ENCODE measurements at places on chromosomes 16 and 17.

GRCh38 chr17:43667947-43668348 is 6.2 kb upstream of the MEOX1 start:
- no peak for DNase-seq

- peak; percentile 61 for DNase-seq
Observed at GRCh38 chr17:48510761-48511604, 19.8 kb downstream of the HOXB1 start.

- DNase-seq, result no peak
Observed at GRCh38 chr17:28720247-28720996, 637 bp downstream of the RPL23A start.

GRCh38 chr17:62737513-62737912 is 70.6 kb downstream of the MARCHF10 start:
- DNase-seq, result no peak

DNA sequence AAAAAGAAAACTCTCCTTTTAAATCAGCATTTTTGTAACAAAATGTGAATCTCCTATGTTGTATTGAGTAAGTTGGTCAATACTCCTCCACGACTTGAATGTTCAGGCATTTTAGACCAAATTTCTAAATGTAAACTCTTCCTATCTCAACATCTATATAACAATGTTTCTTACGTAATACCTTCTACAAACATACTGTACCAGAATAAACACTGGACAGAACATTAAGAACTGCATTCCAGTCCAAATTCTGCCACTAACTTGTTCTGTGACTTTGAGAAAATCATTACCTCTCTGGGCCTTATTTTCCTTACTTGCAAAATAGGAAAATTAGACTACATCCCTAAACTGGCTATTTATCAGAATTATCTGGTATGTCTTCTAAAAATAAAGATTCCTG is 40.1 kb downstream of the AKAP10 start:
- no peak for DNase-seq

DNA sequence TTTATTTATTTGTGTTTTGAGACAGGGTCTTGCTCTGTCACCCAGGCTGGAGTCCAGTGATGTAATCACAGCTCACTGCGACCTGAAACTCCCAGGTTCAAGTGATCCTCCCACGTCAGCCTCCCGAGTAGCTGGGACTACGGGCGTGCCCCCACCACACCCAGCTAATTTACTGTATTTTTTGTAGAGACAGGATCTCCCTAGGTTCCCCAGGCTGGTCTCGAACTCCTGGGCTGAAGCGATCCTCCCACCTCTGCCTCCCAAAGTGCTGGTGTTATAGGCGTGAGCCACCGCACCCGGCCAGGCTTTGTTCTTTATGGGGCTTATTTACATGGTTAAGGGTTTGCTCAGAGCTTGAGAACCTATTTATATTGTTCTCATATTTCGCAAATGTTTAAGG is 5.8 kb upstream of the MEIOB start:
- DNase-seq, result no peak

GRCh38 chr16:79112462-79112861 is 488.1 kb downstream of the MAF start:
- no peak for DNase-seq

DNA sequence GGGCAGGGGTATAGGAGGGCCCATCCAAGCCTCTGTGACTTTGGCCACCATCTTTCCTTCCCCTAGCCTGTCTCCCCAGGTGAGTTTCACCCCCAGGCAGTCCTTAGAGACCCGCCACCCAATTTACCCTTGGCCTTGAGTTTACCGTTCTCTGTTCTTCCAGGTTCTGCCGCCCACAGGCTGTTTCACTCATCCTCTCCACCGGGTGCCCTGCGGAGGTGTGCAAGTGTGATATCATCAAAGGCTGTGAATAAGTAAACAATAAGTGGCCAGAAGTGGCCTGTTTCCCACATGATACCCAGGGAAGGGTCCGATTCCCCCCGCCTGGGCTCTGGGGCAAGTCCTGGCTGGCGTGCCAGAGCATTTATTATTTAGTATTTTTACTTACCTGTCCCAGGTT is 15.1 kb upstream of the TLCD3B start:
- no peak for DNase-seq

GRCh38 chr17:42296012-42296411 is 7.7 kb downstream of the STAT5A start:
- no peak for DNase-seq

GRCh38 chr16:77918809-77919707 is 103.3 kb upstream of the CLEC3A start:
- DNase-seq, result no peak

DNA sequence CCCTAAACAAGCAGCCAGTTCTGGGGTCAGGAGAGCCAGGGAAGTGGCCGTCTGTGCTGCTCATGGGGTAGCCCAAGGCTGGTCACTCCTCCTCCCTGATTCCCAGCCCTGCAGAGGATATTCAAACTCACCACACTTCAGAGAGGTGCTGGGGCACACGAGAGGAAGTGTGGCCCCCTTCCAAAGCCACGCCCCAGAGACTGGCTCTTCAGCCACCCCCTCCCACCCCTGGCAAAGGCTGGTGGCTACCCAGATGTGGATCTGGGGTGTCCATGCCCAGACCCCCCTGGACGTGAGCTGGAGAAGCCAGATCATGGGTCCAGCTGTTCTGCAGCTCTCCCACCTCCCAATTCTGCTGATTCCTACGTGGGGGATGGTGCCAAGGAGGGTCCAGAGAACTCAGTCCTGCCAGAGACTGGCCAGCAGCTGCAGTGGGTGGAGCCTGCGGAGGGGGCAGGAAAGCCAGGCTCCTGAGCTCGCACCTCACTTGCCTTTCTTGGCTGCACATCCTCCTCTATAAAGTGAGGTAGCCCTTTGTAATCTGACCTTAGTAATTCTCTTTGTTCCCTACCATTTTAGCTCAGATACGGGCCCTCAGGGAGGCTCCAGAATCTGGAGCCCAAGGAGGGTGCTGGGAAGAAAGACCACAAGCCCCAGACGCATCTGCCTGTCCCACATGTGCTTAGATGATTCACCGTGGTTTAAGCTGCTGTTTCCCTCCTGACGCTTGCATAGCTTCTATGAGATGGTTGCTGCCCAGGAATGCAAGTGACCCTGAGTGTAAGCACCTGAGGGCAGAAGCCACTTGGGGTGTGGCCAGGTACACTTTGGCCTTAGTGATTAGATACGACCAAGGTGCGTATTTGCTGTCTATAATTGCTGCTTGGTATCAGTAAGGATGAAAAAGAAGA is 15.3 kb downstream of the SDK2 start:
- DNase-seq, result no peak

- no peak for DNase-seq
Observed at GRCh38 chr16:24015923-24016322, 180.1 kb downstream of the PRKCB start.

DNA sequence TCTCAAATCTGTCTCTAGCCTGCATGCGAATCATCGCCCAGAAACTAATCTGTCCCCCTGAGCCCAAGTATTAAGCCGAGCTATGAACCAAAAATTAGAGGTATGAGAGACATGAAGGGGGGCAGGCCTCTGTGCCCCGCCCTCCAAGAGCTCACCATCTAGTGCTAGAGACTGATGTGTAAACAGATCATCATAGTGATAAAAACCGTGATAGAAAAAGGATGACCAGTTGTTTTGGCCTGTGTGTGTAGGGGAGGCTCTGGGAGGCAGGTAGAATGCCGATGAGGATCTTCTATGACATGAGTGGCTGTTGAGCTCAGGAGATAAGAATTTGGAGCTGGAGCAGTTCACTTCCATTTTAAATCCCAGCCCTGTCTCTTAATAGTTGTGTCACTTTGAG is 89.1 kb upstream of the TBX2 start:
- DNase-seq, result no peak

DNA sequence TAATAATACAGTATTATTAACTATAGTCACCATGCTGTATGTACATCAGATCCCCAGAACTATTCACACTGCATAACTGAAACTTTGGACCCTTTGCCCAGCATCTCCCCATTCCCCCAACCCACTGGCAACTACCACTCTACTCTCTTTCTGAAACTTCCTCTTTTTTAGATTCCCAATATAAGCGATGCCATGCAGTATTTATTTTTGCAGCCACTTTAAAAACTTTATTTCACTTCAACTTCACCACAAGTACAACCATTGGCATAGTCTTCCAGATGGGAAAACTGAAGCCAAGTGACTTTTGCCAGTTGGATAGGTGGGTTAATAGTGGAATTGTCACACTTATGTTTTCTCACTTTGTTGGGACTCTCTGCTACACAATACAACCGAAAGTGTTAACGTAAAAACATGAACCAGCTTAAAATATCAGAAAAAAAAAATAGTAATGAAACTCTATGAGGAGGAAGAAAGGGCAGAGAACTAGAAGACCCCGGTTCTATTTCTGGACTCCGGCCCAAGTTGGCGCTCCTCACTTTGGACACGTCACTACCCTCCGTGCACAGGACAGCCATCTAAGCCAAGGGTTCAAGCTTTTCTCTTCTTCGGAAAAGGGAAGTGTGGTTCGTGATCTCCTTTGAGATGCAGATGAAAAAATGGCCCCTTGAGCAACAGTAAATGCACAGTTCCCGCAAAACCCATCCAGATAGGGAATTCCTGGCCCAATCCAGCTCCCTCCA is 743 bp downstream of the SHCBP1 start:
- DNase-seq, result no peak

DNA sequence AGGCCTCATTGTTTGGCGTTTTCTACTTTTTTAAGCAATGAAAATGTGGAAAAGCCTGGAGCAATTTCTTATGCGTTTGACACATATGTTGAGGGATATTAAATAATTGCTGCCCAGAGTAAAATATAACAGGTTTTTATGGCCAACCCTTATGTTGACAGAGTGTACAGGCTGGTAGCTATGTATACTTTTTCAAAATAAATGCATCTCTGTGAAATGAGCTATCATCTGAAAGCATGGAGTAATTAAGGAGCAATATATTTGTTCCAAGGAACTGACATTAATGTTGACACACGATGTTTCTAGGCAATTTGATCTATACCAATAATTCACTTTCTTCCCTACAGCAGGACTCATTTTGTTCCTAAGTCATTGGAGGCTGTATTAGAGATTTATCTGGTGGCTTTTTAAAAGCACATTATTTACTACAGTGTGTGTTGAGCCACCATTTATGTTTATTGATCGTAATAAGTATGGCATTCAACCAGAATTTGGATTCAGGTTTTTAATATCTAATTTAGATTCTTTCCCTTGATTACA is 11.9 kb upstream of the KRT20 start:
- no peak for DNase-seq

Data from GM20000 (cell line).